Hepatocyte (in vitro differentiated cells): ENCODE measurements at places on chromosomes 12 and 14. TPM values are rescaled to one million over a fixed set of nuclear protein-coding genes. Genes with fewer than 3 reads are reported as not detected.
A peak's percentile ranks its signal among the peaks of the same experiment; 100 is the strongest.

Gene SDR9C7
- polyA plus RNA-seq = not detected in 2 replicates

Gene KLRC2
- polyA plus RNA-seq = 1.3 TPM in 1 of 2 replicates, not detected in the other

Gene GARIN6
- polyA plus RNA-seq = not detected in 2 replicates

Gene VIPAS39
- polyA plus RNA-seq = 11.7 and 13.0 TPM in 2 replicates

Gene ERG28
- 65.7 and 74.4 TPM in 2 replicates for polyA plus RNA-seq

Gene TSPAN19
- polyA plus RNA-seq = not detected in 2 replicates

Gene DENND5B
- 9.9 and 10.4 TPM in 2 replicates for polyA plus RNA-seq

Gene KRT6C
- 0.18 and 1.3 TPM in 2 replicates for polyA plus RNA-seq

GRCh38 chr14:96154900-96155299 lies 49.7 kb upstream of the BDKRB2 start:
- no peak for DNase-seq
- no peaks in the 10 kb centered on the region for H3K27me3 ChIP-seq
- no peaks in the 10 kb centered on the region for H3K36me3 ChIP-seq
- no peak overlapping the region for H3K27ac ChIP-seq
- no peaks in the 10 kb centered on the region for H3K4me1 ChIP-seq
- H3K4me3 ChIP-seq = no peak overlapping the region

DNA sequence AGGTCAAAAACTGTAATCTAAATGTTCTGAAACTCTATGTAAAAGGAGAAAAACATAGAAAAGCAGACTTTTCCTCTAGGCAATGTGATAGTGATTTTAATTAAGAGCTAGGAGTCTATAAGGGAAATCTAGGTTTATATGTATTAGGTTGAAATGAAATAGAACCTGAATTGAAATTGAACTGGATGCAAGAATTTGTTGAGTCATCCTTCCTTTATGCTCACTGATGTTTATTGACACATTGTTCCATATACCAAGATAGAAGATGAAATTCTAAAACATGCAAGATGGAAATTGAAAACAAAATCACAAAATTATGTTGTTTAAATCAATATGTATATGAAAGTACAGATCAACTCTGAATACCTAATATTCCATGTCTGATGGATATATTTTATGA lies 170.4 kb upstream of the FLRT2 start:
- no peaks in the 10 kb centered on the region for H3K27me3 ChIP-seq
- no peak for DNase-seq
- no peak overlapping the region for H3K27ac ChIP-seq
- peaks cover 10% of the 10 kb centered on the region for H3K4me1 ChIP-seq

DNA sequence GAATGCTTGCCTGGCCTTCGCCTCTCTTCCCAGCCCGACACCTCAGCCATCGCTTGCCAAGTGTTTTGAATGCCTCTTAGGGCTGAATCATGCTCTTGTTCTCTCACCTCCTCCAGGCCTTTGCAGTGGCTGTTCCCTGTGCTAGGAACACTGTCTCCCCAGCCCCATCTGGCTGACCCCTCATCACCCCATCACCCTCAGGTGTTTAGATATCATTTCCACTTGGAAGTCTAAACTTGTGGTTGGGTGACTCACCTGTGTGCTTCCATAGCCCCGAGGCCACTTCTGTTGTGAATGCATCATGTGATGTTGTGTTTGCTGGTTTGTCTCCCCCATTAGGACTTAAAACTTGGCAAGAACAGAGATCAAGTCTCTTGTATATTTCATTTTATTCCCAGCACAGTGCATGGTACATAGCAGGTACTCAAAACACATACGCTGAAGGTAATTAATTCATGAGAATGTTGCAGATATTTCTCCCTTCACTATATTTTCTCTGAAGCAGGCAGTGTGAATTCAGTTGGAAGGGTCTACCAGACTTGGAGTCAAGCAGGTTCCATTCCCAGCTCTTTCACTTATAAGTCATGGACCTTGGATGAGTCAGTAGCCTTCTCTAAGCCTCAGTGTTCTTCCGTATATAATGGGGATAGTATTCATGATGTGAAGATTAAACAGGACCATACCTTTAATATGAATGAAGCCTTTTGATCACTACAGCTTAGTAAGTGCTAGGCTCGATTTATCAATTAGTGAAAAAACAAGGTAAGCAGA lies 67.8 kb downstream of the HRK start:
- H3K36me3 ChIP-seq = no peaks in the 10 kb centered on the region
- no peak for DNase-seq
- no peak overlapping the region for H3K27ac ChIP-seq
- H3K4me1 ChIP-seq = peaks cover 3% of the 10 kb centered on the region
- no peaks in the 10 kb centered on the region for H3K27me3 ChIP-seq
- H3K4me3 ChIP-seq = no peak overlapping the region

DNA sequence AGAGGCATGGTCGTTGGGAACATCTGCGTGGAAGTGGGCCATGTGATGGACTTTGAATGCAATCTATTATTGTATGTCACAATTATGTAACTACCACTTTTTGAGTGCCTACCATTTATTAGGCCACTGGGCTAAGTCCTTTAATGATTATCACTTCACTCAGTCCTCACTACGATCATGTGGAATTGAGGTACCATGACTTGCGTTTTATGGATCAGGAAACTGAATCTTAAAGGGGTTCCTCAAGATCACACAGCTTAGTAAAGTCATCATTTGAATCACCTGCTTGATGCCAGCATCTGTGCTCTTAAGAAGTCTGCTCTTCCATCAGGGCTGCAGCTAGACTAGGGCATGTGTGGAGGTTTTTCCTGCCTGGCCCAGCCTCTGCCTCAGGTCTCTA lies 136.7 kb downstream of the DAD1 start:
- DNase-seq = no peak
- no peaks in the 10 kb centered on the region for H3K4me1 ChIP-seq
- H3K27ac ChIP-seq = no peak overlapping the region
- H3K4me3 ChIP-seq = no peak overlapping the region
- no peaks in the 10 kb centered on the region for H3K36me3 ChIP-seq

DNA sequence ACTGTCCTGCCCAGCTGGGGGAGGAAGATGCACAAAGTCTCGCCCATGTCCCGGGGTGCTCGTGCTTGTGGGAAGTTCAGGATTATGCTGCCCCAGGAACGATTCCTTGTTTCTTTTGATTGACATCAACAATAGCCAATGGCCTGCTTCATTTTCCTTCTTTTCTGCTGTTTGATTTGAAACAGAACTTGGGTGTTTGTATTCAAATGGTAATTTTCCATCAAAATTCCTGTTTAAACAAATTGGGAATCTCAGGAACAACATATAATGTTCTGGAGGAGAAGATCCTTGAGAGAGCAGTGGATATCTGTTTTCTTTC lies 97.4 kb downstream of the ADGRD1 start:
- no peak overlapping the region for H3K27ac ChIP-seq
- no peak overlapping the region for H3K4me3 ChIP-seq
- no peaks in the 10 kb centered on the region for H3K4me1 ChIP-seq
- H3K27me3 ChIP-seq = no peaks in the 10 kb centered on the region

DNA sequence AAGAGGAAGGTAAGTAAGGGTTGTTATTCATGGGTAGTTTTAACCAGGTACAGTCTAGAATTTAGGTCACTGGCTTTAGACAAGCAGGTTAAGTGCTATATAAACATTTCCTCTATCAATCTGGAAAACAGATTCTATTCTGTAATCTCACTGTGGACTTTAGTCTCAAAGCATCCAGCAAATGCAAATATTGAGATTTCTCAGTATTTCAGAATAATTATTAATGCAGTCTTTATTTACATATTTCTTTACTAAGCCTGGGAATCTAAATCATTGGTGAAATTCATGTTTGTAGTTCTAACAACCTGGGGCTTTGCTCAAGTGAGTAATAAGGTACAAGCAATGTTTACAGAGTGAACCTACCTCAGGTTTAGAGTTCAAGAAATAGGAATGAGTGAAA lies 61.9 kb downstream of the SLC41A2 start:
- DNase-seq = no peak
- no peak overlapping the region for H3K4me3 ChIP-seq
- H3K27ac ChIP-seq = no peak overlapping the region
- no peaks in the 10 kb centered on the region for H3K36me3 ChIP-seq

DNA sequence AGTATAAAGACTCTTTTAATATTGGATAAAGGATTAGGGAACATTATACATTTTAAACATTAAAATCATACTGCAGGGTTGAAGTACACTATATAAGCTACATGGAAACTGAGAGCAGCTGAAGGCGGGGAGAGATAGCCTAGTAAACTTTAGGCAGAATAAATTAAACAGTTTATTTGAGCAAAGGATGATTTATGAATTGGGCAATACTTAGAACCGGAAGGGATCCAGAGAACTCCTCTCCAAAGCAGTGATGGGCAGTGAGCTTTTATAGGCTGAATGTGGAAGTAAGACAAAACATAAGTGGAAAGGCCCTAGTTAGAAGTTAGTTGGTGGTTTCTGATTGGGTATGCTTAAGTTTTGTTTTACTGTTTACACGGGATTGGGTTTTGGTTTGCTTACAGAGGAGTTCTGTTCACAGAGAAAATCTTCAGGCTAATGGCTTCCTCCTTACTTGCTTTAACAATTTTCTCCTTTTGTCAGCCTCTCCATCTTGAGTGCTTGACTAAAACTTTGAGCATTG lies 18.9 kb downstream of the LEMD3 start:
- H3K4me1 ChIP-seq = no peaks in the 10 kb centered on the region
- no peaks in the 10 kb centered on the region for H3K27me3 ChIP-seq
- H3K27ac ChIP-seq = no peak overlapping the region
- no peaks in the 10 kb centered on the region for H3K36me3 ChIP-seq

- H3K27ac ChIP-seq = no peak overlapping the region
- peaks cover 5% of the 10 kb centered on the region for H3K4me1 ChIP-seq
- DNase-seq = no peak
- H3K27me3 ChIP-seq = no peaks in the 10 kb centered on the region
- H3K36me3 ChIP-seq = no peaks in the 10 kb centered on the region
These were observed 14.1 kb upstream of the NCOR2 start for GRCh38 chr12:124581307-124582107.

- no peak for DNase-seq
- H3K36me3 ChIP-seq = no peaks in the 10 kb centered on the region
- no peak overlapping the region for H3K27ac ChIP-seq
- H3K4me1 ChIP-seq = no peaks in the 10 kb centered on the region
- H3K27me3 ChIP-seq = no peaks in the 10 kb centered on the region
These were observed 60.7 kb upstream of the DCD start for GRCh38 chr12:54708826-54709225.

DNA sequence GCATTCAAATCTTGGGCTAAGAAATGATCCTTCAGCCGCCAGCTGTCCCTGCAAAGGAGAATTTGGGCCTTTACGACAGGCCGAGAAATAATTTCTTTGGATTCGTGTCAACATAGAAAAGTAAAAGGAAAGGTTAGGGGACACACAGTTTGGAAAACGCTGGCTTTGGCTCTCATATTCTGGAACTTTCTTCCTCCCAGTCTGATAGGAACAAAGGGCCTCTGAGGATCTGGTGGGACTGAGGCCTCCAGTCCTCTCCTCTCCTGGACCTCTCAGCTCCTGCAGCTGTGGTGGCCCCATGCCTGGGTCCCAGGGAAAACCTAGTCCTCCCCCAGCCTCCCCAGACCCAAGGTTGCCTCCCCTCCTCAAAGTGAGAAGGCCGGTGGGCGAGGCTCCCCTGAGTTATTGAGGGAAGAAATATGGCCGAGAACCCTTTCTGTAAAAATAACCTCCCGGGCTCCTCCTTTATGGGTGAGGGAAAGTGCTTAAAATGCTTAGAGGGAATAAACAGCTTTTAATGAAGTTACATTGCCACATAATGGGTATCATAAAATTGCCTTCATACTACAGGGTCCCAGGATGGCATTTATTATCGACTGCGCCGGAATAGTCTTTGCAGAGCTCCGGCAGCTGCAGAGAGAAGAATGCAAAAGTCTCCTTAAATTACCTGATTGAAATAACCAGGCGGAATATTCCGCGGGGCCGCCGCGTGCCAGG lies 188.3 kb downstream of the PHETA1 start:
- H3K27ac ChIP-seq = peak overlapping the region; percentile 16
- H3K4me1 ChIP-seq = peaks cover 30% of the 10 kb centered on the region
- no peaks in the 10 kb centered on the region for H3K27me3 ChIP-seq
- no peak for DNase-seq

DNA sequence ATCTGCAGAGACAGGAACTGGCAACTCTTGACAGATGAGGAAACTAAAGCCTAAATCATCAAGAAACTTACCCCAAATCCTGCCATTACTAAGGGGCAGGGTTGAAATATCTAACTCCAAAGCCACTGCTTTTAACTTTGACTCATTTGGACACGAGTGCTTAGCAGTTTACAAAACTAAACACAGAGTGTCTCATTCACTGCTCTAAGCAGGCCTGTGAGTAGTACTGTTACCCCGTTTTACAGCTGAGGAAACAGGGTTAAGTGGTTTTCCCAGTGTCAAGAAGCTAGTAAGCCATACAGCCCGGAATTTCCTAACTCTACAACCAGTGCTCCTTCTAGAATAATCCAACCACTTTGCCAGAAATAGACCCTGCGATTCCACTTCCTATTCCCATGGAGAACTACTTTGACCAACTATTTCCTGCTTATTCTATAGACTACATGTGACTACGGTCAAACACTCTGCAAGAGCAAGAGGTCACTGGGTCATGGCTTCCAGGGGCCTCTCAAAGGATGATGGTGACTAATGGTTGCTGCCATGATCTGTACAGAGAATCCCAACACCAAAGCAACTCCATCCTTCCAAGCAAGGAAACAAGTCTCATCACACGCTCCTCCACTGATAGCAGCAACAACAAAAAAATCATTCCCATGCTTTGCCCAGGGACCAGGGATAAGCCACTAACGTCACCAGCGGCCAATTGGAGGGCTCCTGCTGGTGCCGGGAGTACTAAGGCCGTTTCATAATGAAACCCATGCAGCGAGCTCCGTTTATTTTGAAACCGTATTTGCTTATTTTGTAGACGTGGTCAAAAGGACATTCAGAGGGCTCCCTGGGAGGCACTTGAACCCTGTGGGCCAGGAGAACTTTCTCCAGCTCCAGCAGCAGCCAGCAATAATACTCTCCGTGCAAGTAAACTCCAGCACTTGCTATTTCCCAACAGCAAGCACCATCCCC lies 56.3 kb downstream of the NUAK1 start:
- peaks cover 25% of the 10 kb centered on the region for H3K4me1 ChIP-seq
- no peak for DNase-seq
- no peak overlapping the region for H3K27ac ChIP-seq
- H3K36me3 ChIP-seq = no peaks in the 10 kb centered on the region
- H3K27me3 ChIP-seq = no peaks in the 10 kb centered on the region
- H3K4me3 ChIP-seq = no peak overlapping the region

DNA sequence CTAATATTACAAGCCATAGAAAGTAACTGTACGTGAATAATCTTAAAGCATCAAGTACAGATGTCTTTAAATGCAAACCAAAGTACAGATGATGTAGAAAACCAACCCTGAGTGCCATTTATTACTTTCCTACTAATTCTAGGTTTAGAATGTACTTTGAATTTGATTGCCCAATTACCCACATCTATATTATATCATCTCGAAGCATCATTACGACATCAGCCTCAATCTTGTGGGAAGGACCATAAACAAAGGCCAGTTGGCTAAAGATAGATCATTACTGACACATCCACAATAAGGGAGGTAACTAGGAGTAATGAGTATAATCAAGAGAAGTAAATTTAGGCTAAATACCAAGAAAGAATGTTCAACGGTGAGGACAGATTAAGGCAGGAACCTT lies 478.9 kb downstream of the BCAT1 start:
- no peaks in the 10 kb centered on the region for H3K4me1 ChIP-seq
- H3K27me3 ChIP-seq = no peaks in the 10 kb centered on the region
- no peak overlapping the region for H3K27ac ChIP-seq
- H3K4me3 ChIP-seq = no peak overlapping the region

GRCh38 chr14:73237219-73237785 lies at the start of gene PAPLN:
Gene PAPLN, plus strand, starts transcription at chr14:73237506. Its CDS starts 2,273 bp downstream, at chr14:73239779.
- peaks cover 56% of the 10 kb centered on the region for H3K4me1 ChIP-seq
- H3K27ac ChIP-seq = peak within 1 kb of the TSS; percentile 73
- no peaks in the 10 kb centered on the region for H3K36me3 ChIP-seq

- peaks cover 4% of the 10 kb centered on the region for H3K4me1 ChIP-seq
- no peak for DNase-seq
- H3K27ac ChIP-seq = no peak overlapping the region
- no peak overlapping the region for H3K4me3 ChIP-seq
- H3K36me3 ChIP-seq = no peaks in the 10 kb centered on the region
- H3K27me3 ChIP-seq = peaks cover 46% of the 10 kb centered on the region
These were observed 60.6 kb downstream of the FBXL14 start for GRCh38 chr12:1533602-1534304.
